T-helper 17 cell (primary cell): ENCODE measurements at places on chromosomes 4 and X. TPM values are rescaled to one million over a fixed set of nuclear protein-coding genes. Genes with fewer than 3 reads are reported as not detected.

The VEGFC gene
- 1.8 TPM for total RNA-seq

DNA sequence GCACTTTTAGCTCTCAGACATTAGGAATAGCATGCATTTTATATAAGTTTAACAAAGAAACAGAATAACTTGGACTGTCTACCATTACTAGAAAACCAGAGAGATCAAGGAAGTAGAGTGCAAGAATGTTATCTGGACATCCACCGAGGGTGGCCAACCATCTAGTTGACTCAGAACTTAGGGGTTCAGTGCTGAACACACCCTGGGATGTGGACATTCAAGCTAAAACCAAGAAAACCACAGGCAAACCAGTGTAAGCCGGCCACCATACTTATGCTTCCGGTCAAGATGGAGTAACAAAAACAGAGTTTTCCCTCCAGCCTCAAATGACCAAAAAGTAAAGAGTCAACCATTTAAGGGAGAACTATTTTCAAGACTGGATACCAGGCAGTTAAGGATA is 181.4 kb upstream of the MXRA5 start:
- no peak overlapping the region for H3K4me3 ChIP-seq
- no peak overlapping the region for H3K27ac ChIP-seq
- H3K27me3 ChIP-seq, result no peaks in the 10 kb centered on the region

DNA sequence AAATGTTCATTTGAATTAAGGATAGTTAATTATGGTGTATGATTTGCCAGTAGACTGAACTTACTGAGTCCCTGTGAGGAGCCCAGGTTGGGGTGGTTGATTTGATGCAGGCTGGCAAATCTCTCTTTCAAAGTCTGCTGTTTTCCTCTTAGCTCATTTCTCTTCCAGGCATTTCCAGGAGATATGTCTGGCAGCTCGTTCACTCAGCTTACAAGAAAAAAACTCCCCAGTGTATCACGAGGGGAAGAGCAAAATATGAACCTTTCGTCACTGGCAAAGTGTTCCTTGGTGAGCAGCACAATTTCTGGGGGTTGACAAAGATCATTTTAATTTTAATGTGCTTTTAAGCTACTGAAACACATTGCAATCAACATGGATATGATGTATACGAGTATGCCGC is 244.2 kb downstream of the CBLL2 start:
- H3K27me3 ChIP-seq, result no peaks in the 10 kb centered on the region
- no peaks in the 10 kb centered on the region for H3K36me3 ChIP-seq
- H3K4me3 ChIP-seq, result no peak overlapping the region
- no peak overlapping the region for H3K27ac ChIP-seq
- DNase-seq, result no peak

- peaks cover 3% of the 10 kb centered on the region for H3K4me1 ChIP-seq
- no peak for DNase-seq
- peaks cover 6% of the 10 kb centered on the region for H3K36me3 ChIP-seq
Observed at GRCh38 chr4:7529368-7530080, 94.8 kb upstream of the PSAPL1 start.

DNA sequence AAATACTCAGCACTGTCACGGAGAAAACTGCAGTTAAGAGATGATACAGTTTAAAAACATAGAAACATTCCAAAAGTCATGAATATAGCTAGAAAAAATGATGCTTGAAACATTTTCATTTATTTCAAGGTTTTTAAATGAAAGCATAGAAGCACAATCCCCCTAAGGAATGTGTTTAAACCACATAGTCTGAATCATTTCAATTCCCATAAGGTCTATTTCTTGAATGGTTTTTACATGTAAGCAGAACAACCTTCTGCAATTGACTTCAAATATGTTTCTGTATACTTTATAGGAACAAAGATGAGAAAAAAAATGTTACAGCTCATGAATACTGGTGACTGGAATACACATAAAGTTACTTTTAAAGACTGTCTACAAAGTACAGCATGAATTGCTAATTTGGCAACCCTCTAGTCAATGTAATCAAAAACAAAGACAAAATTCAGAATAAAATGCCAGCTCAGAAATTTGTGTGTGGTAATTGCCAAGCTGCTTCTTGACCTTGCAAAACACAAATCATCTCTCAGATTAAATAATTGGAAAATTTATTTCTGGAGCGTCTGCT is 886.4 kb upstream of the ADGRL3 start:
- no peak overlapping the region for H3K4me3 ChIP-seq
- no peaks in the 10 kb centered on the region for H3K4me1 ChIP-seq
- H3K36me3 ChIP-seq, result no peaks in the 10 kb centered on the region
- DNase-seq, result no peak
- H3K27ac ChIP-seq, result no peak overlapping the region
- H3K27me3 ChIP-seq, result no peaks in the 10 kb centered on the region
